ENCODE measurements at places on chromosomes 4 and X.

- no peak for DNase-seq
Measured at GRCh38 chr4:101022151-101023024, 324.9 kb downstream of the PPP3CA start.

DNA sequence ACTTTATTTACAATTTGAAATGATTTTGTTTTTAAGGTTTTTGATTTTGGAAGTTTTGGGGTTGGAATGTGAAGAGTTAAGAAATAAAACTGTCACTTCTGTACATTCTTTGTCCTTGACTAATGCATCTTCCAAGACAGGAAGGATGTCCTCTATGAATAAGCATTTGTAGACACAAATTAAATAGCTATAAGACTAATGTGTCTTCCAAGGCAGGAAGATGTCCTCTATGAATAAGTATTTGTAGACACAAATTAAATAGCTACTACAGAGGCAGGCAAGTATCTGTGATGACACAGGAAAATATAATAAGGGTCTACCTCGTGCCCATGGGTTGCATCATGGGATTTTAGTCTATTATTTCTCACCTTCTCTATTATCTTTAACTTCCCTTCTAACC, 14.5 kb downstream of the PRSS48 start:
- no peak for DNase-seq

- peak; percentile 51 for DNase-seq
Measured at GRCh38 chr4:161320377-161320776, 843.4 kb downstream of the FSTL5 start.

GRCh38 chrX:112814496-112814895, 26.1 kb downstream of the AMOT start:
- no peak for DNase-seq

- DNase-seq = no peak
Measured at GRCh38 chrX:13380211-13380610, 60.4 kb upstream of the ATXN3L start.

DNA sequence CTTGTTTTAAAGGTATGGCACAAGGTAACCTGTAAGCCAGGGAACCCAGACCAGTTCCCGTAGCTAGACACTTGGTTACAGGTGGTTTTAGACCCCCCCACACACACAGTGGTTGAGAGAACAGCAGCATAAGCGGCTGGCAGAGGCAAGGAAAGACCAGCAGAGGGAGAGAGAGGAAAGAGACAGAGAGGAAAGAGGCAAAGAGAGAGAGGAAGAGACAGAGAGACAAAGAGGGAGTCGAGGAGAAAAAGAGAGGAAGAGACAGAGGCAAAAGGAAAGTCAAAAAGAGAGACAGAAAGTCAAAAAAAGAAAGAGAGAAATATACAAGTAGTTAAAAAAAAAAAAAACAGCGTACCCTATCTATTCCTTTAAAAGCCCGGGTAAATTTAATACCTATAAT, 19.5 kb upstream of the PCSK1N start:
- DNase-seq = peak; percentile 37

GRCh38 chrX:3384327-3384726, 37.9 kb upstream of the MXRA5 start:
- no peak for DNase-seq
